ENCODE measurements at places on chromosomes 12 and 14.

DNA sequence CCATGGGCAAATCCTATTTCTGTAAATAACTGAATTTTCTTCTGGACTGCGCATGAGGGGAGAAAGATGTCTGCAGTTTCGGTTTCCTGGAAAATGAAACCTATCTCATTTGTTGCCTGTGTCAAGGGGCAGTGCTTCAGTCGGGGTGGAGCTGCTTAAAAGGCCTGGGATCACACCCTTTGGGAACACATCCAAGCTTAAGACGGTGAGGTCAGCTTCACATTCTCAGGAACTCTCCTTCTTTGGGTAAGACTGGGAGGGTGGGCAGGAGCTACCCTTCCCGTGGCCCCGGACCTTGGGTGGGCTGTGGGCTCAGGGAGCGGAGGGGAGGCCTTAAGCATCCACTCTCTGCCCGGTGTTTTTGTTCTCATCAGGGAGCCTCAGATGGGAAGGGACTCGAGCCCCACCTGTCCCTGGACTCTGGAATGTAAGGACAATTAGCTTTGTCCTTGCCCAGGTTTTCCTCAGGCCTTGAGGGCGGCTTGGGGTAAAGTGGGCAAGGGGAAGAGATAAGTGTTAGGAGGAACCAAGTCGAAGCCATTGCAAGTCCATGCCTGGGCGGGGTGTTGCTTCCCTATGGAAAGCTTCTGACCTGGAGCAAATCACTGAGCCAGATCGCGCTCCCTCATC, at the start of gene IFI27:
TSS of gene IFI27 (plus strand) at position 185 of the 630 bp plus-strand sequence.
- DNase-seq: no peak

GRCh38 chr14:61621444-61621843, 73.9 kb upstream of the HIF1A start:
- DNase-seq: no peak

GRCh38 chr12:52826611-52827498, 7.3 kb downstream of the KRT79 start:
- DNase-seq: no peak

GRCh38 chr14:96578619-96579018, 76.4 kb downstream of the PAPOLA start:
- no peak for DNase-seq

GRCh38 chr12:132873724-132874123, 13.7 kb downstream of the CHFR start:
- DNase-seq: no peak

DNA sequence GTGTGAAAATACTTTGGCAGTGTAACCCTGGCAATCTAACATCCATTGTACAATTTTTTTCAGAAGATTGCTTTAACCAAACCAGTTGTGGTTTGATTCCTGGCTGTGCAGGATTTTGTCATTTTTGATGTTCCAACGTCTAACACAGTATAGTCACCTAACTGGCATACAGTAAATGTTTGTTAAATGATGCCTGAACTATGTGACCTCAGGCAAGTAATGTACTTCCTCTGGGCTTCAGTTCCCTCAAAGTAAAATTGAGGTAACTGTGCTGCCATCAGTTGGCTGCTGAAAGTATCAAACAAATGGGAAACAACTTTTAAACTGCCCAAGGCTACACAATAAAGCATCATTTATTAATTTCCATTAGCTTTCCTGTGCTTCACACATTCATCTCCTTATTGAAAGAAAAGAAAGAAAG, 4.3 kb downstream of the TM7SF3 start:
- DNase-seq: no peak

DNA sequence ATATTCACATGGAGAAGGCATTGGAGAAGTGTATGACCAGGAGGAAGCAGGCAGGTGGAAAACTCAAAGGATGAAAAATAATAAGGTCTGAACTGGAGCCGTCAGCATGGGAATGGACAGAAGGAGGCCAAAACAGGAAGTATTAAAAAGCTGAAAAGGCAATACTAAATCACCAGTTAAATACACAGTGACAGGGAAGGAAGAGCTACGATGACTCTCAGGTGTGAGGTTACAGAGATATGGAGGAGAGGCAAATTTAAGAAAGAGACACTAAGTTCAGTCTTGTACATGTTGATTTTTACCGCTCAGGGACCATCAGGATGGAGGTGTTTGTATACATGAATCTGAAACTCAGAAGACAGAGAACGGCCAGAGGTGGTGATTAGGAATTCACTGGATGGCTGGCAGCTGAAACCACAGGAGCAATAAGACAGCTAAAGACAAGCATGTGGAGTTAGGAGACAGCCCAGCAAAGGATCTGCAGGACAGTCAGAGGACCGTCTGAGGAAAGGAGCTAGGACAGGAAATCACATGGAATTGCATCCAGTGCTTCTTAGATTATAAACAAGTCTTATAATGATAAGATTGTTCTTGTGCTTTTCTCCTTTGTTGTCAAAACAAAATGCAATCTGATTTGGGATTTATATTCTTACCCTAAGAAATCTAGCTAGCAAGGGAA, 33.9 kb upstream of the CDKN3 start:
- no peak for DNase-seq

- no peak for DNase-seq
Observed at GRCh38 chr14:42778984-42779383, 1172.3 kb downstream of the LRFN5 start.

- no peak for DNase-seq
Observed at GRCh38 chr14:98120831-98121464, 1151.0 kb downstream of the BCL11B start.

GRCh38 chr14:64841772-64842750, 37.6 kb downstream of the SPTB start:
- DNase-seq: no peak

DNA sequence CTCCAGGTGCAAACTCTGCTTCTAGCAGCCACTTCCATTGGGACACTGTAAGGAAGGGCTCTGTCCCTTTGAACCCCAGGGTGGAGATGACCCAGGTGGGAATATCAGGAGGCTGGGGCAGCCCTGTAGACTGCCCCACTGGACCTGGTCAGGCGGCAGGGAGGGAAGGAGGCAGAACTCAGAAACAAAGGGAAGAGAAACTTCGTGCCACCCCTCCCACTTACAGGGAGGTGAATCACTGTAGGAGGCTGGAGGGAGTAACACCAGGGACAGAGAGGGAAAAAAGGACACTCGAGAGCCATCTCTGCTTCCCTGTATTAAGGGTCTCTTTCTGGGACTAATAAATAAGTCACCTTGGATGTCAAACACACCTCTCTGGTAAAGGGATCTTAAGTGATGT, 37.4 kb downstream of the ISCA2 start:
- no peak for DNase-seq

GRCh38 chr14:34983786-34984185, 994 bp downstream of the SRP54 start:
- no peak for DNase-seq

- DNase-seq: no peak
Observed at GRCh38 chr12:25884024-25884919, 74.2 kb upstream of the RASSF8 start.

GRCh38 chr14:24483604-24484252, 24.3 kb downstream of the CMA1 start:
- no peak for DNase-seq

DNA sequence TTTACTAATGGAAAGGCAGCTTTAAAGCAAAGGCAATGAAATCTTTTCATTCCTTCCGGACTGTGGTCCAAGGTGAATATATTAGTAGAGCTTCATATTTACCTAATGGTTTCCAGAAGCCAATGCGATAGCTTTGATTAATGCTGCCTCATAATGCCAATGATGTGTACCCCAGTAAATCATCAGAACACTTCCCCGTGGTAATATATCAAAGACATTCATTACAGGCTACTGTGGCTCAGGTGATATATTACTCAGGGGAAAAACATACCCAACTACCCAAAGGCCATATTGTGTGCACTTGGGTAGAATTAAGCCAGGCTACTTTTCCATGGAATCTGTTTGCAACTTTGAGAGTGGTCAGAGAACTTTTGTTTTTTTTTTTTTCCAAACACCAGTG, 69.4 kb upstream of the DACT1 start:
- no peak for DNase-seq

DNA sequence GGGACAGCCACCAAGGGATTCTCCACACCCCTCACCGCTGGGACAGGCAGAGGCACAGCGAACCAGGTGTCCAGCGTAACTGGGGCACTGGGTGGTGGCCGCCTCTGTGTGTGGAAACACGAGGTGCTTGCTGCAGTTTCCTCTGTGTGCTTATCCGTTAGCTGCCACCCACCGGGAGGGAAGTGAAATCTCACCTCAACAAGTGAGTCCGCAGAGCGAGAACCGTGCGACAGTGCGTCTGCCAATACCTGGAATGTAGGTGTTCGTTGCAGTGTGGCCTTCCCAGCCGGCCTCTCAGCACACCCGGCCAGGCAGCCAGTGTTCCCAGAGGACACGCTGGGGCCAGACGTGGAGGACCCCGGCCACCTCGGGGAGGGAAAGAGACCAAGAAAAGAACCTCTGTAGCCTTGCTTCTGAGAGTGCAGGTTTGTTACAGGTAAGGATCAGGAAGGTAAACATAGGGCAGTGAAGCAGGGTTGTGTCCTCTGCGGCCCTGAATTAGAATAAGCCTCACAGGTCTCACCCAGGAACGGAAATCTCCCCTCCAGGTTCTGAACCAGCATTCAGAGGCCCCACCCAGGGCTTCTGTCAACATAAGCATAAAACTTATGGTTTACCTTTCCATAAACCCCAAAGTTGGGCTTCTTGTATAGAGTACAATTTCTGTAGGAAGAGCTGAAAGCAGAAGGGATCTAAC, 1.5 kb downstream of the BCL2L14 start:
- DNase-seq: no peak

GRCh38 chr14:44414646-44415045, 92.4 kb downstream of the FSCB start:
- DNase-seq: no peak

DNA sequence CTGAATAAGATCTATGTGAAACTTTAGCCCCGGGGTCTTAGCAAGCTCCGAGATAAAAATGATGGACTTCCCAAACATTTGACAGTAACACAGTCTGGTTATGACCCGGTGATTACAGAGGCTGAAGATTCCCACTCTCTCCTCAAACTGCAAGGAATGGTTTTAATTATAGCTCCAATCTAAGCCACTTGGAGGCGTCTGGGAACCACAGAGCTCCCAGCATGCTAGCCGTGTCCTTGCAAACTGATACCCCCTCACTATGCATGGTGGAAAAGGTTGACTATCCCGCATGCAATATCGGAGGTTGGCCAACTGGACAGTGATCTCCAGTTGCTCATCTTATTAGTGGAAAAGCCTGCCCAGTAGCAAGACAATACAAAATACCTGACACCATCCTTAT, 76.5 kb upstream of the GRIN2B start:
- no peak for DNase-seq

DNA sequence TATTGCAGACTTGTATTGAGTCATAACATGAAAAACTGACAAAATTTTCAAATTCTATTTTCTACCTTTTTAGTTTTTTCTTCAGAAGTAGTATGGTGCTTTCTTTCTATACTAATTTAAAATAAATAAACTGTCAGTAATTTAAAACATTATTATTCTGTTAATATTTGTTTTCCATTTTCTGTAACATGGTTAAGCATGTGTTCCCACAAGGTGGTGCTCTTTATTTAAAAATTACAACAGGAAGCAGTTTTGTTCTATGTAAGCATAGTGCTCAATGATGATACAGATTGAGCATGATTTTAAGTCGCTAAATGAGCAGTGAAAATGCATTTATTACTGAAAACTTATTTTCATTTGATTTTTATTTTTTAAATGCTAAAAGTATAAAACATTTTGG, 114.6 kb downstream of the PPFIA2 start:
- no peak for DNase-seq

DNA sequence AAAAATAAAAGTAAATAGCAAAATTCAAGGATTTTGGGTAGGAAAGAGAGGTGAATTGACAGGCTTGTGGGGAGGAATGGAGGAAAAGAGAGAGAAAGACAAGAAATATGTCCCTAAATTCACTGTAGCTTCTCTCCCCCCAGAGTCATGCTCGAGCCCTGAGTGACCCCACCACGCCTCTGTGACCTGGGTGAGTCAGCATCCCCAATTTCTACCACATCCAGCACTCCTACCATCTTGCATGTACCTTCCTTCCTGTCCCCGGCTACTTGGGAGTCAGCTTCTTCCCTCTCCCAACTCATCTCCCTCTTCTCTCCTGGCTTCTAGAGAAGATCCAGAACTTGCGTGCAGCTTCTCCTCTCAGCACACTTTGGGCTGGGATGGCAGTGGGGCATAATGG, 9.8 kb downstream of the ZNF219 start:
- DNase-seq: no peak

DNA sequence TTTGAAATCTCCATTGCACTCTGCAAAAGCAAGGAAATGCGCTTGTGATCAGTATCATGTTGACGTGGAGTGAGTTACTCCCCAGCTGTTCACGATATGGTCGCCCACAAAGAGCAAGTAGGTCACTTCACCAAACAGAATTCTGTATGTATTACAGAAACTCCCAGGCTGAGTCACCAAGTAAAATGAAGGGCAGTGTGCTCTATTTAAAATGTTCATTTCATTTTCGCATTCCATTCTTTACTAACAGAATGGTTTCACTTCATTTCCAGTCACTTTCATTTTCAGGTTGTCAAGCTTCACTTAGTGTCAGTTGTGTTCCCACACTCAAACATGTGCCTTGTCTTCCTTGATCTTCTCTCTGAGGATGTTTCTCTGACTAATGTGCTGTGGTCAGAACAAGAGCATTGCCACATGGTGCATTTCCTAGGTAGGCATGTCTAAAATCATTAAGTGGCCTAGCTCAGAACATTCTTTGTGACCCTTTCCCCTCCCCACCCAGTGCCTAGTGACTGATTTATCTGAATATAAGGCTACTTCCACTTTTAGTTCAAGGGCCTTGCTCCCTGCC, 391.2 kb downstream of the RAD51B start:
- DNase-seq: no peak

GRCh38 chr12:131862994-131863710, 31.3 kb upstream of the ULK1 start:
- peak; percentile 22 for DNase-seq

DNA sequence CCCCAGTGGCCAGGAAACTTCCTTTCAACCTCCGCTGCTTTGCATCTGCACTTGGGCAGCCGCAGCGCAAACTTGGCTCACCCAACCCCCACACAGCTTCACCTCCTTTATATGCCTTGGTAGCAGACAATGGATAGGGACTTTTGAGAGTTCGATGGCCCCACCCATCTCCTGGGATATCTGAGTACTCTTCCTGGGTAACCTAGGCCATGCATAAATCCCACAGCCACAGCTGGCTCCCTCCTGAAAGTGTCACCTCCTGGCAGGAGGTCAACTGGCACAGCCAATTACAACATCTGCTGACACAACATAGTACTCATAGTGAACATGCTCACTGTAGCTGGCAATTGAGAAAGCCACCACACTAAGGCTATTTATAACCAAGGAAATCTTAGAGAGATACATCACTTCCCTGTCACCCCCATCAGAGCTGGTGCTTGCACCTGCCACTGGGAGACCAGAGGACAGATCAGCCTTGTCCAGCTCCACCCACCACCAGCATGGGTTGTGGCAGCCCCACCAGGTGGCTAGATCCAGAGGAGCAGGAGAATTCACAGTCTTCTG, 410.0 kb downstream of the SYT1 start:
- DNase-seq: no peak

GRCh38 chr12:94041850-94042249, 106.5 kb upstream of the PLXNC1 start:
- no peak for DNase-seq

GRCh38 chr12:57229046-57229633, 371 bp upstream of the SHMT2 start:
- no peak for DNase-seq

GRCh38 chr14:63795532-63795931, 57.3 kb upstream of the SYNE2 start:
- no peak for DNase-seq
